Left renal cortex interstitium (tissue), 4 donors: ENCODE measurements at places on chromosomes 12 and 14.

DNA sequence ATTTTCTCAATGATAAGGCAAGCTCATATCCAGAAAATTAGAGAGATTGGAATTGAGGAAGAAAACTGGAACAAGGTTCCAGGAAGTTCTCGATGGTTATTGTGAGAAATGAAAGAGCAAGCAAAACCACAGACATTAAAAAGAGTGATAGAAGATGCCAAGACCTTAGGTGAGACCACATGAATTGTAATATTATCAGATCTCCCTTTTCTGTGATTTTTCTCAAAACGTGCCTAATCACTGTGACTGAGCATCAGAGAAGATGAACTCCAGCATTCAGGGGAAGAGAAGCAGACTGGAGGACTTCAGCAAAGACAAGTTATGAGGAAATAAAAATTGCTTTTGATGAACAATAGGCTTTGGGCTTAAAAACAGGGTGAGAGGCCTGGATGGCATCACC is 278.8 kb downstream of the SOX5 start:
- no peak for DNase-seq

DNA sequence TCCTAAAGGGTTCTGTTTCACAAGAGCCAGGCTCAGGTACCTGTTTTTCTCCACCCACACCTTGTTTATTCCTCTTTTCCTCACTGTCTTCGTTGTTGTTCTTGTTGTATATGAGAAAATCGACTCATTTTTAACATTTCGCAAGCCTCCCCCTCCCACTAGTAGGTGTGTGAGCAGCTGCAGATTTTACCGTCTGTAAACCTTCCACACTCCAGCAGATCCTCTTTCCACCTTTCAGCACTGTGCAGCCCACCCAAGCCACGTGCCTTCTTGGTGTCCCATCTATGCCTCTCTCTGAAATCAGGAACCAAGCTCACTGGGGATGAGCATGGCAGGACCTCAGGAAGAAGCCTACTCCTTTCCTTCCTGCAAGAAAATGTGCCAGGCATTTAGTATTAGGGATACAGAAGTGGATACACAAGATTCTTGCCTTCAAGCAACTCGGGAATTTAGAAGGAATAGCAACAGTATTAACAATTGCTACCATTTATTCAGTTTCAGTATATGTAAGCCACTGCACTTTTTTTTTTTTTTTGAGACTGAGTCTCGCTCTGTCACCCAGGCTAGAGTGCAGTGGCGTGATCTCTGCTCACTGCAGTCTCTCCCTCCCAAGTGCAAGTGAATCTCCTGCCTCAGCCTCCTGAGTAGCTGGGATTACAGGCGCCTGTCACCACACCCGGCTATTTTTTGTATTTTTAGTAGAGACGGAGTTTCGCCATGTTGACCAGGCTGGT is 113.6 kb downstream of the CHST11 start:
- no peak for DNase-seq

DNA sequence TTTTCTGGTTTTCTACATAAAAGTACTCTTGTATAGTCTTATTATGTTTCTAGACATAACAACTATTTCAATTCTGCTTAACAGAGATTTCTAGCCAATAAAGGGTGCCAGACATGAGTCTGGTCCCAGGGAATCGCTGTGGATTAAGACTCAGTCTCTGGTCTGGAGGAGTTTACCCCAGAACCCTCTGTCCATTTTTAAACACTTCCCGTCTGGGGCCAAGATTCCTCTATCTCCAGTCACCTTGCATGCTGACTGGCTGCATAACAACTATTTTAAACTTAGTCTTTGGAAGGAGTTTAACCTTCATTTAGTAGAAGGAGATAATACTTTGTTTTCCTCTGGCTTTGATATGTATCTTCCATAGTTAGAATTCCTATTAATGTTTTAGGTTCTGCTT is 163.1 kb upstream of the IFNG-AS1 start:
- DNase-seq: no peak

DNA sequence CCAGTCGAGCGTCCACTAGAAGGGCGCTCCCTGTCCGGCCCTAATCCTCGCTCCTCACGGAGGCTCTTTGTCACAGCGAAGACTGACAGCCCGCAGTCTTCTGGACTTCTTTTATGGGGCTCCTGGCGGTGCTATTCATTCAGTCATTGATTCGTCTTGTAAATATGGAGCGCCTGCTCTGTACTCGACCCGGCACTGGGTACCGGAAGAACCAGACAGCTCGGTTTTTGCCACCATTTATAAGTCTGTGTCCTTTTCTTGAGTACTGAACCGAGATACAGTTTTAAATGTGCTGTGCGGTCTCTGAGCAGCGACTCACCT is 570 bp downstream of the DMAC2L start:
- peak; percentile 60 for DNase-seq

- no peak for DNase-seq
Measured at GRCh38 chr12:49990273-49990672, 17.5 kb downstream of the AQP6 start.

DNA sequence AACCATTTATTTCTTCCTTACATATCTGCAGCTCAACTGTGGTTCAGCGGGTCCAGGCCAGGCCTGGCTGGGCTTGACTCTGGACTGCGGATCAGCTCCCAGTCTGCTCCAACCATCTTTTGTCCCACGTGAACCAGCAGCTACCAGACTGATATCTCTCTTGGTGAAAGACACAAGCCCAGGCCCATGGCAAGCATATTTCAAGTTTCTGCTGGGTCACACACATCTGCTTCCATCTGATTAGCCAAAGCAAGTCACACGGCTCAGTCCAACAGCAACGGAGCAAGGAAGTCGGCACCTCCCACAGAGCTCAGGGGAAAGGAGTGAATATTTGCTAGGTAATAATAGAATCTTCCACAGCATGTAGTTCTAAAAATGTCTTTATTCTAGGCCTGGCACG is 24.7 kb upstream of the MARK3 start:
- DNase-seq: no peak

DNA sequence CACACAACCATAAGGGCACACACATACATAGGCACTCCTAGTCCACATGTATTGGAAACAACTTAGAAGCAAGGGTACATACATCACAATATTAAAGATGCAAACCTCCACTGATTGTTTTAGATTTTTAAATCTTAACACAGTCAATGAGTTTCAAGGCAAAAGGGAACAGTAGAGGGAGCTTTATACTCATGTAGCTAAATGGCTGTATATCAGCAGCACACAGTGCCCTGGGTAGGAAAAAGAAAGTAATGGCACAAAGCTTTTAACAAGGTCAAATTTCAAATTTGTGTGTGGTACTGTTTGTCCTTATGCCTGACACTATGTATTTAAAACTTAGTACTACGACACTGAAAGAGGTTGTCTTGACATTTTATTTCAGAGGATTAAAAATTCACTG is 262.0 kb downstream of the MED13L start:
- DNase-seq: no peak

DNA sequence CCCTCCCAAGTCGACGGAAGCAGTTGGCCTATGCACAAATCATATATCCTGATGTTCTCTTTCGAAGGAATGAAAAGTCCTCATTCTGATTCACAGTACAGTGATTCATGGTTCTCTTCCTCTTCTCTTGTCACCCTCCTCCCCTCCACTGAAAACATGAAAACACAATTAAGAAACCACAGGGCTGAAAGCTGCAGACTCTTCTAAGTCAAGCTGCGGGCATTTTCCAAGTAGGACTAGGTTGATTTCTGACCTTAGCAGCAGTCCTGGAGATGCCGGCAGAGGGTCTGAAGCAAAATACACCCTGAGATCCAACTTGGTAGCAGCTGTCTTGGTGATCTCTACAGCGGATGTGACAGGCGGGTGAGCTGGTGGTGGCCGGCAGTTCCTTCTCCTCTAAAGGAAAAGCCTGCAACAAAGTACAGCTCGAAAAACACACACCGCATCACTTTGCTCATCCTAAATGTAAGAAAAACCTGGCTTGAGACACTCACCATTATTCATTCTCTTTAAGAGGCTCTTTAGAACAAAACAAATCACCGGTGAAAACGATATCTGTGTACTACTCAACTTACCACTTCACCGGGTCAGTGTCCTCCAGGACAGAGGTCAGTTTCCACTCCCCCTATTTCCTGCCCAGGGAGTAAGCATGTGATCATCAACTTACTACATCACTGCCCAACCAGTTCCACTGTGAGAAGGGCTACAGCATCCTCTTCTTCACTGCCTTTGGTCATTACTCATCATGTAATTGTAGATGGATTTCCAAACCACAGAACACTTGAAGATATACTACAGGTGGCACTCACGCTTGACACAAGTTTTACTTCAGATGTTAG is 6.0 kb downstream of the TMCC3 start:
- DNase-seq: peak; percentile 73

GRCh38 chr12:70415987-70416386 is 49.9 kb downstream of the KCNMB4 start:
- DNase-seq: no peak
